Stimulated activated CD8-positive, alpha-beta memory T cell treated with anti-CD3 and anti-CD28 coated beads, Interleukin-2, amount 100 ng/mL, for 1 hour (primary cell): ENCODE measurements at places on chromosomes 5 and 9.

DNA sequence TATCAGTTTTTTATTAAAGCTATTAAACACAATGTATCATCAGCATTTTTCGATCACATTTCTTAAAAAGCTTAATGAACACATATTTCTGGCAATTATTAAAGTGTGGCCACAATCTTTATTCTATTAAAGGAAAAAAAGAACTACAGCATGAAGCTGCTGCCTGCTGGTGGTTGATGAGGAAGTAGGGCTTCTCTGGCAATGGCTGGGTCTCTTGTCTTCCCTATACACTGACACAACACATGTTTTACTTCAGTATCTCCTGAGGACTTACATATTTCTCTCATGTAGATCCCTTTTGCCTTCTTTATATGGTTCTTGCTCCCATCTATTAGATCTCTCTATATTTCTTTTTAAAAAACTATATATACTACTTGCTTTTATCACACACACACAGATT lies 590.7 kb downstream of the RAB3C start:
- no peak for DNase-seq

GRCh38 chr5:38117784-38118479 lies 140.4 kb upstream of the EGFLAM start:
- no peak for DNase-seq

DNA sequence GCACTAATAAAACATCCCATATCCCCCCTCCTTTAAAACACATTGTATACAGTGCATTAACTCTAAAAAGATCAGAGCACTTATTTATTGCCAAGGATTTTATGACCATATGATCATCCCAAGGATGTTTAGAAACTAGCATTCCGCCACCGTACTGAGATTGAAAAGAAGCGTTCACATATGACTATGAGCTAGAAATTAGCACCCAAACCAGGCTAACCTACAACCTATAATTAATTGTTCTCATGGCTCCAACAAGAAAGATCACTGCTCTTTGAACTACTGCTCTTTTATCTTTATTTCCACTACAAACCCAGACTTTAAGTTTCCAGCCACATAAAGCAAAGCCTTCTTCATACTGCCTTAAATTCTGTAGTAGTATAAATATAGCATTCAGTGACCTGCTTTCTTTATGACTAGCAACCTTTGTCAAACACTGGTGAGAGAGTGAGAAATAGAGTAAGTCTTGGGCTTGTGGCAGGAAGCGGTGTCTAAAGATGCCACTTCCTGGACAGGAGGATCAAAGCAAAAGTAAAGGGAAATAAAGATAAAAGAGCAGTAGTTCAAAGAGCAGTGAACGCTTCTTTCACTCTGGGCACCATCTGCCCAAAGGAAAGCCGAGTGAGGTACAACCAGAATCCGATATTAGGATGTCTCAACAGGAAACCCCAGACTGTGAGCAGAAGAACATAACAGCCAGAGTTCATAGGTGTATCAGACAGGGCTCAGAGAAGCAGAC lies 151.1 kb upstream of the ERCC6L2 start:
- peak; percentile 21 for DNase-seq

GRCh38 chr5:610744-611730 lies 1.1 kb upstream of the CEP72 start:
- no peak for DNase-seq

DNA sequence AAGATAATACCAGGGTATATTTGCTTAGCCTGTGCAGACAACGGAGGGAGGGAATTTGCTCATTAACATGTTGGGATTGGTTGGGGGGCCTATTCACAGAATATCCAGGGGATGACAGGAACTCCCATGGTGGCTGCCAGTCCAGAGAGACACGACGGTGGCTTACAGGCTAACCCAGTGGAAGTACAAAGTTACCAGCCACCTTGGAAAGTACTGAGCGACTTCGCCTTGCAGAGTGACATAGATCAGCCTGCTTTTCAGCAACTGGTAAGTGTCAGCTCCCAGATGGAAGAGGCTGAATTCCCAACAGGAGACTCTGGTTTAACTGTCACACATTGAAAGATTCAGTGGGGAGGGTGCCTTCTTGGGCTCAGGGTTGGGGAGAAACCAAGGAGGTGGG lies 7.9 kb downstream of the ISL1 start:
- no peak for DNase-seq

DNA sequence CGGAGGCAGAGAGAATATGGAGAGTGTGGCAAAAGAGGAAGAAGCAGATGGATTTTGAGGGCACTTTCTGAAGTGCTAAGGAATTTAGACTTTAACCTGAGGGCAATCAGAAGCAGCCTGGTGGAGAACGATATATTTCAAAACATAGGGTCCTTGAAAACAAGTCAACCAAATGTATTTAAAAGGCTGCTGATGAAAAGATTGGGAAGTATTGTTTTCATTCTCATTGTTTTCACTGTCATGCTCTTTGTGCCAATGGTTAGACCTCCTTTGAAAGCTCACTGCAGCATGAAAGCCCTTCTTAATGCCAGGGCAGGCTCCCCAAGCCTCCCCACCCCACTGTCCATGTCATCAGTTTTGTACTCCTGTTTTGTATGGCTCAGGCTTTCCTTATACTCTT lies 2.5 kb upstream of the GPX3 start:
- DNase-seq, result no peak

DNA sequence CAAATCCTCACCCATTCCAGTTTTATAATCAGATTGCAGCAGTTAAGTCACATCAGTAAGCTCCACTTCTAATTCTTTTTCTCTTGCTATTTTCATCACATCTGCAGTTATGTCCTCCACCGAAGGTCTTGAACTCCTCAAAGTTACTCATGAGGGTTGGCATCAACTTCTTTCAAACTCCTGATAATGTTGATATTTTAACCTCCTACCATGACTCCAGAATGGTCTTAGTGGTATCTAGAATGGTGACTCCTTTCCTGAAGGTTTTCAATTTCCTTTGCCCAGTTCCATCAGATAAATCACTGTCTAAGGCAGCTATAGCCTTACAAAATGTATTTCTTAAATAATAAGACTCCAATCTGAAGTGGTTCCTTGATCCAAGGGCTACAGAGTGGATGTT lies 53.8 kb upstream of the EDIL3 start:
- no peak for DNase-seq

- no peak for DNase-seq
Measured at GRCh38 chr9:115378241-115378640, 260.3 kb upstream of the TNC start.

DNA sequence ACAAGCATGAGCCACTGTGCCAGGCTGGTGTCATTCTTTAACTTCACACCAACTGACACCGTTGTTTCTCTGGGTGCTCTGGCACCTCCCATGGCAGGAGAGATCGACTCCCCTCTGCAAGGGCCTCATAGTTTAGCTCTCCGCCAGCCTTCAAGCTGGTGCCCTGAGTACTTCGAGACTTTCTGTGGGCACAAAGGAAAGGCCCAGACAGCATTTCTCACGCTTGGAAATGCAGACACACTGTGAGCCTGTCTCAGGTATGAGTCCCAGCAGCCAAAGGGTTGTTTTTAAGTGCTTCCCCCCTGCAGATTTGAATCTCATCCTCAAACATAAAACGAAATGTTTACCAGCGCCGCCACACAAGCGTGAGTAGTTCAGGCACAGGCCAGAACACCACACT lies 11.1 kb upstream of the TCF7 start:
- DNase-seq, result no peak

DNA sequence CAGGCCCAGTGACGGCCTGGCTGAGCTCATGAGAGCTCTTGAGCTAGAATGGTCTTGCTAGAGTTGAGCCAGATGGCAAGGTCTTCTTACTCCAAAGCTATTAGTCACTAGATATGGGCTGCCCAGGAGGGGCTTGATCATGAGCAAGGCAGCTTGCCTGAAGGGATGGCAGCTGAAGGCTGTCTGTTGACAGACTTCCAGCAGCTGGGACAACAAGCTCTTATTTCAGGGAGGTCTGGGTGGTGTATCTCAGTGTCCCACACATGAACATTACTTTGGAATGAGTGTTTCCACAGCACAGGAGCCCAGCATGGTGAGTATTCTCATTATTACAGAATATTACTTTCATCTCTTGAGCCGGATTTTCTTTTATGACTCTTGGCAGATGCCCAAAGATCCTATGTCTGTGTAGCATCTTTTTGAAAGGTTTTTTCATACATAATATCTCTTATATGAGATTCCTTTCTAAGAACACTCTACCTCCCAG lies 414.1 kb downstream of the ARHGEF28 start:
- no peak for DNase-seq

GRCh38 chr9:126496781-126497659 lies 116.7 kb upstream of the LMX1B start:
- DNase-seq, result no peak

- no peak for DNase-seq
Measured at GRCh38 chr9:130689937-130690700, 3.5 kb upstream of the EXOSC2 start.

DNA sequence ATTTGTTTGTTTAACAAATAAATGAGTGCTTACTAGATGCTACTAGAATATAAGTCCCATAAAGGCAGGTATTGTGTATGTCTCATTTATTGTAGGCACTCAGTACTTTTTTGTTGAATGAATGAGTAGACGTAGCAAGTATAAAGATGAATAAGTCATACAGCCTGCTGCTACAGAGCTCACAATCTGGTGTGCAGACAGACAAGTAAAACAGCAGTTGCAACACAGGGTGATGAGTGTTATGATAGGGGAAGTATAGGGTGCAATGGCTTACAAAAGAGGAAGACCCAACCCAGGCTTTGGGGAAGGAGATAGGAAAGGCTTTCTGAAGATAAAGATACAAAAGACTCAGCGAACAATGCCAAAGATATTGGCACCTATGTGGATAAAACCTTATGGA lies 47.7 kb downstream of the SH3RF2 start:
- no peak for DNase-seq

DNA sequence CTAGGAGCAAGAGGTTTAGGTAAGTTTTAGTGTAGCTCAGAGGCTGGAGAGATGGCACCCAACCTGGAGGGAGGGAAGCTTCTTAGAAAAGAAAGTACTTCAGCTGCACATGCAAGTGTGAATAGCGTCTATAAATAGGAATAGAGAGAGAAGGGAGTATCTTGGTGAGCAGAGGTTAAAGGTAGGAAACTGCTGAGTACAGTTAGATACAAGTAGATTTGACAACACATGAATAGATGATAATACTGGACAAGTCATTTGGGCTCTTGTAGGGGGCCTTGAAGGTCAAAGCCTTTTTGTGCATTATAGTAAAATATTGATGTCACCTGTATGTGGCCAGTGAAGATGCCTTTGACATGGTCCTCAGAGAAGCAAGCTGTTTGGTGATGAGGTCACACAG lies 34.2 kb downstream of the ANP32B start:
- DNase-seq, result no peak

DNA sequence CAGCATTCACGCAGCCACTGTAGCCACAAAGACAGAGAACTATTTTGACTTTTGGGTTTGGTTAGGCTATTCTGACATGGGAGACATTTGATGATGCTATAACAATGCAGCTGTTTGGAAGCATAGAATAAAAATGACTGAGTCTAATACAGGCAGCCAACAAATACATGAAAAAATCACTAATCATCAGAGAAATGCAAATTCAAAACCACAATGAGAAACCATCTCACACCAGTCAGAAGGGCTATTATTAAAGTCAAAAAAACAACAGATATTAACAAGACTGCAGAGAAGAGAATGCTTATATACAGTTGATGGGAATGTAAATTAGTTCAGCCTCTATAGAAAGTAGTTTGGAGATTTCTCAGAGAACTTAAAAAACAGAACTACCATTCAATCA lies 107.1 kb upstream of the POC5 start:
- no peak for DNase-seq

- no peak for DNase-seq
Measured at GRCh38 chr5:146345240-146345577, 6.6 kb downstream of the POU4F3 start.

DNA sequence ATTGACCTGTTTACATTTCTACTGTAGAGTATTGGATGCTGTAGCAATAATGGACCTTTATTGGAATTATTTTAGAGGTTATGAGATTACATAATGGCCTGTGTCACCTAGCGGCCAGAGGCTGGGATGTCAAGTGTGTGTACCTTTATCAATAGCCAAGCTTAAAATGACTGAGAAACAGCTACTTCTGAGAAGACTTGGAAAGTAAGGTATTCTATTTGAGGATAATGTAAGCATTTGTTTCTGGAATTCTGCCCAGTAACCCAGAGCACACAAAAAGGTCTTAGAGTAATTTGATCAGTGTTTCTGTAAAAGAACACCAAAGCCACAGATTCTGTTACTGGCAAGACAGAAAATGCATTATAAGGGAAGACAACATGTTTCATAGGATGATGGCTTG lies 116.8 kb downstream of the MACIR start:
- no peak for DNase-seq

DNA sequence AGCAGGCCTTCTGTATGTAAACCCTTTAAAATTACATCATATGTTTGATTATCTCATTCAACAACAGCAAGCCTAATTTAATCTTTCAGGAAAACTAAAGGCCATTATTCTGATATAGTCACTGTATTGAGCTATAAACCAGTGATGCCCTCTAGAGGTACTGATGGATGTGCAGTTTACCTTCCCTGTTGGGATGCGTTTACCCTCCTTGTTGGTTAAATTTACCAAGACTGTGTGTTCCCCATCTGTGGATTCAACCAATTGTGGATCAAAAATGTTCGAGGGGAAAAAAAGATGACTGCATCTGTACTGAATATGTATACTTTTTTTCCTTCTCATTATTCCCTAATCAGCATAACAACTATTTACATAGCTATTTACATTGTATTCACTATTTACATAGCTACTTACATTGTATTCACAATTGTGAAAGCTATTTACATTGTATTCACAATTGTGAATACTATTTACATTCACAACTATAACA lies 3.7 kb upstream of the BAAT start:
- no peak for DNase-seq
